DMS 273 treated with DMSO at 0.1 percent for 48 hours (cell line): ENCODE measurements at places on chromosomes 3 and 15.
A peak's percentile ranks its signal among the peaks of the same experiment; 100 is the strongest.

- no peak for DNase-seq
Observed at GRCh38 chr15:48964898-48965297, 1.2 kb upstream of the SHC4 start.

GRCh38 chr3:104553121-104553520 is 813.6 kb upstream of the ALCAM start:
- no peak for DNase-seq

- DNase-seq, result no peak
Observed at GRCh38 chr3:197216169-197216860, 82.1 kb downstream of the DLG1 start.

- DNase-seq, result no peak
Observed at GRCh38 chr15:52464478-52464877, 64.2 kb downstream of the MYO5A start.

DNA sequence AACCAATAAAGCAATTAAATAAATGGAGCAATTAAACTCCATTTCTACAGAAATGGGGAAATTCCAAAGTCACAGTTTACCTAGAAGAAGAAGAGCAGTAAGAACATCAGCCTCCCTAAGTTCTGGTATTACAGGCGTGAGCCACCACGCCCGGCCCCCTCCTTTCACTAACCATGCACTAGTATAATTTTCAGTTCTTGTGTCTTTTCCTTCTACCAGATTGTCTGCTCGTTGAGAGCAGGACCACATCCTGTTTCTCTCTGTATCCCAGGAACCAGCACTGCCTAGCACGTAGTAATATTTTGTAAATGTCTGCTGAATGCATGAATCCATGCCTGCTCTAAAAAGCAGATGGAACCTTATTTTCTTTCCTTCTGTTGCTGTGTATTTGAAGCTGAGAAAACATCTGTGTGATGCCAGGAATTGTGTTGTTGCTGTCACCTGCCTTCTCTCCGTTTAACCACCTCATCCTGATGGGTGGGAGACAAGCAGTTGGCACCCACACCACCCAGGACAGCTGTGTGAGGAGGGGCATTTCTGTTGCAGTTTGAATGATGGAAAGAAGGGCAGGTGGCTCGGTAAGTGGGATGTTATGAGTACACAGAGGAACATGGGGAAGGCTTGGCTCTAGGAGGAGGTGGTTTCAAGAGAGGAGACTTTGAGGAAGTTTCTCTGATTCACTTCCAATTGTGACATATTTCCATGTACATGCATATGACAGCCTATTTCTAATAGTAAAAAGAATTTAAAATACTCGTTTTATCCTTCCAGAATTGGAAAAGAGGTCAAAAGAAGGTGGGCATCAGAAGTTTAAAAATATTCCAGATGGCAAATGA is 30.1 kb downstream of the PXYLP1 start:
- peak; percentile 31 for DNase-seq

DNA sequence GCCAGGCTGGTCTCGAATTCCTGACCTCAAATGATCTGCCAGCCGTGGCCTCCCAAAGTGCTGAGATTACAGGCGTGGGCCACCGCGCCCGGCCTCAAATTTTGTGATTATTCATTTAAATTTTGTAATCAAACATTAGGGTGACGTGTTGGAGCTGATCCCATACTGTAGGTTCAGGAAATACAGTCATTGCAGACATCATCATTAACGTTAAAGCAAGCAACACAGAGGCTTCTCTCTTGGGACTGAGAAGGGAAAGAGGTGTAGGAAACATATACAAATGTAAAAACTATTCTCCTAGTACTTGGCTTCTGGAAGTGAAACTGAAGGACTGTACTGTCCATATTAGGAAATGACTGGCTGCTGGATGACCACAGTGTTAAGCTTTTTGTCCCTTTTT is 11.1 kb upstream of the ARID3B start:
- DNase-seq, result no peak

- no peak for DNase-seq
Observed at GRCh38 chr3:165778891-165779290, 58.3 kb downstream of the BCHE start.

DNA sequence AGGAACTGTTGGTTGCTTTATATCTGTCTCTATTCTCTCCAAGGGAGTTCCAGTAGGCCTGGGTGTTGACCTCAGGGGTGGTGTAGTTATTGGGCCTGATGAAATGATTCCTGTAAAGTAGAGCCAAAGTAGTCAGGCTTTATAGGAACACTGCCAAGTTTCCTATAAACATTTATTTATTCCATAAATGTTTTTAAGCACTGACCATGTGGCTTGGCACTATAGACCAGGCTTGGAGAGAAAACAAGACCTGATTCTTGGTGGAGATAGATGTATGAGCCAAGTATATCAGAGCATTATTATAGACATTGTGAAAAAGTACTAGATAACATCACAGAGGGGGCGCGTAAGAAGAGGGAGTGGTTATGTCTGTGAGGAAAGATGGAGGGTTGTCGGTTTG is 65.9 kb downstream of the TFG start:
- DNase-seq, result no peak

- no peak for DNase-seq
Observed at GRCh38 chr3:37279236-37279635, 104.9 kb upstream of the LRRFIP2 start.

GRCh38 chr3:105938101-105938500 is 69.3 kb upstream of the CBLB start:
- DNase-seq, result peak; percentile 99

DNA sequence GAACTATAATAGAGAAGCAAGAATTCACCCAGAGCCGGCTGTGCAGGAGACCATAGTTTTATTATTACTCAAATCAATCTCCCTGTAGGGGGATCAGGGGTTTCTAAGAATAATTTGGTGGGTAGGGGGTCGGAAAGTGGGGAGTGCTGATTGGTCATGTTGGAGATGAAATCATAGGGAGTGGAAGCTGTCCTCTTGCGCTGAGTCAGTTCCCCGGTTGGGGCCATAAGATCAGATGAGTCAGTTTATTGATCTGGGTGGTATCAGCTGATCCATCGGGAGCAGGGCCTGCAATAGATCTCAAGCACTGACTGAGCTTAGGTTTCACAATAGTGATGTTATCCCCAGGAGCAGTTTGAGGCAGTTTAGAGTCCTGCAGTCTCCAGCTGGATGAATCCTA is 97.0 kb upstream of the SNRPN start:
- no peak for DNase-seq

- no peak for DNase-seq
Observed at GRCh38 chr15:69064649-69065048, 50.2 kb downstream of the NOX5 start.

DNA sequence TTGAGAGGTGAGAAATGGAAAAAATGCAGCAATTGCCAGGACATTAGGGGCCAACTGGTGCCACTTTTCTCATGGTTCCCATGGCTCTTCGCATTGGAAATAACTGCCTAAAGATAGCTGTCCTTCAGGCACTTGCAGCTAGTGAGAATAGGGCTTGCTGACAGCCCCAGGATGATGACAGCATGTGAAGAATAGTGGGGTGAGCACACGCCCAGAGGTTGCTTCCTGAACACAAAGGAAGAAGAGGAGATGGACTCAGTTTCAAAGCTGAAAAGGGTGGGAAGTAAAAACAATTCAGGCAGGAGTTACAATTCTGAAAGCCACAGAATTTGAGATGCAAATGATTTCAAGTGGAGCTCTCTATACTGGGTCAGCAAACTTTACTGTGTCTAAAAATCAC is 45.6 kb downstream of the TNFAIP8L3 start:
- no peak for DNase-seq
